ENCODE measurements at places on chromosomes 5 and 9.

DNA sequence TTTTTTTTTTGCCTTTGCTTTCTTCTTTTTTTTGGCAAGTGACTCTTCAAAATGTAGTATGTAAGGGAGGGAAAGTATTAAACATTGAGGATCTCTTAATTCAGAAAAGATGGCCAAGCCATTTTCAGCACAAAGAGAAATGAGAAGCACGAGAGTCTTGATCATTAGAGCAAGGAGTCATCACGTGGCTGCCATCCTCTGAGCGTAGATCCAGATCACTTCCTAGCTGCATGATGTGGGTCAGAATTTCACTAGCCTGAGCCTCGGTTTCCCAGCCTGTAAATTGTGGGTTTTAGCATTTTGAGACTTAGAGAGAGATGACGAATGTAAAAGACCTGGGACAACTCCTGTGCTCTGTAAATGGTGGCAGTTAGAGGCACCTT, 312.9 kb downstream of the ARHGEF28 start:
- no peak for DNase-seq

DNA sequence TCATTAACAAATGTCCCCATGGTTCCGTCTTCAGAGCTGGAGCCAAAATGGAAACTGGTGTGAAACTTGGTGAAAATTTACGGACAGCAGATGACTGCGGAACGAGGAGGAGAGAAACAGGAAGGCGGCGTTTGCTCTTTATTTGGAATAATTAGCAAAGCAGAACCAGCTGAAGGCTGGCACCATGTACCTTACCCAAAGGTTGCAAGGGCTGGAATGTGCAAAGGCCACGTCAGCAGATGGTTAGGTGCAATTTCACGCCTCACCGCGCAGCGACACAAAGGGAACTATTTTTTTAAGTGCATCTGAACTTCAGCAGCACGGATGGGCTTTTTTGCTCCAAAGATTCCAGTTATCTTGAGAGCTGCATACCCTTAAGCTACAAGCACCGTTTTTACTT, 127.4 kb downstream of the COL23A1 start:
- DNase-seq = no peak

GRCh38 chr9:94927762-94928670, 201.5 kb downstream of the AOPEP start:
- DNase-seq = no peak

DNA sequence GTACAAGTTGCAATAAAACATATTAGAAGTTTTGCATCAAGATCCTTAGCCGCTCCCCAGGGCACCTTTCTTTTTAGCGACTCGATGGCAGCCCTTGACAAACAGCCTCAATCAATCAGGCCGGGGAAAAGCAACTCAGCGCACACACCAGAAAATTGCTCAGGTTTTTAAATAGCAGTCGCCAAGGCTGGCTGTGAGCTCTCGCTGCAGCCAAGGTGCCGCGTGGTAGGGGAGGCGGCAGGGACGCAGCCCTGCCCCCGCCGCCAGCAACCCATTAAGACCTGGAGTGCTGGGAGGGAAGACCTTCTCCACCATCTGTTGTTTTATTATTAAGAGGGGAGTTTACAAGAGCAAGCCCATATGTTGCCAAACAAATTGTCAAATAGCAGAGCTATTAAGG, 22.6 kb downstream of the ASS1 start:
- DNase-seq = no peak

- no peak for DNase-seq
These were observed at the start of gene DMRTA1 for GRCh38 chr9:22446589-22446949. Gene DMRTA1, plus strand, starts transcription at chr9:22446824. Its CDS starts 242 bp downstream, at chr9:22447066.

GRCh38 chr9:134602547-134603362, 38.8 kb upstream of the COL5A1 start:
- DNase-seq = no peak

GRCh38 chr9:89189215-89189614, 10.6 kb upstream of the SHC3 start:
- no peak for DNase-seq

GRCh38 chr9:109101202-109101595, 18.5 kb downstream of the TMEM245 start:
- DNase-seq = no peak

GRCh38 chr5:149237662-149238061, 34.0 kb upstream of the AFAP1L1 start:
- no peak for DNase-seq

- no peak for DNase-seq
These were observed 99.3 kb upstream of the HCN1 start for GRCh38 chr5:45795458-45795857.

DNA sequence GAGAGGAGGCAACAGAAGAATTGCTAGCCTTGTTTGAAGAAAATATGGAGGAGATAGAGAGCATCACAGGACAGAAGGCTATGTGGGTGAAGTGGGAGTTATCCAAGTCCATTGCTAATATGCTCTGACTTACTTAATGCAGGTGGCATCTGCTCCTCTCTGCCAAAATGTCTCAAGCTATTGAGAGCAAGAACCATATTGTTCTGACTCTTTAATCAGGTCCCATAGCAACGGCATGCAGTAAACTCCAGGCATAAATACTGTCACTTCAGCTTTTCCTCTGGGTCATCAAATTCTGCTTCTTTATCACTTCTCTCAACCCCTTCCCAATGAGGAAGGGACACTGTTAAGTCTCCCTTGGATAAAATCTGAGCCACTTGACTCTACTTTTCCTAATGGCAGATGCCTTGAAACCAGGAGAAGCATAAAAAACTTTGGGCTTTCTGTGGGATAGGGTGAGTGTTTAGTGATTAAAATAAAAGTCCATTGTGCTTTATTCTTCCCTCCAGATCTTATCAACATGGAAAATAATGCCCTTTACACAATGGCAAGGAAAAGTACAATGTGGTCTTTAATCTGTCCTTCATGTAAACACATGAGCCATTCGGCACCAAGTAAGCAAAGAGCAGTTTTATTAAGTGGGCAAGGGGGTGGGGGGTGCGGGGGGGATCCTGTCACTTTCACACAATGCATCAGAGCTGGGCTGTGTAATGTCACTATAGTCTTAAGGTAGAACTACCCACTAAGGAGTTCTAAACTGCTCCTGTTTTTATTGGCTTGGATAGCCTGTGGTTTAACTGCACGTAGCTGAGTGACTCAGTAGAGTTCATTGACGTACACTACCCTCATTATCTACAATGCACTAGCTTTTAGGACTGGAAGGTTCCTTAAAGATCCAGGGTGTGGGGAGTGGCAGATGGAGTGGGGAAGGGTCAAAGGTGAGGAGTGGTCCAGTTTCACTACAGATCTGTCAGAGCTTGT, 71.0 kb upstream of the TARS1 start:
- no peak for DNase-seq

DNA sequence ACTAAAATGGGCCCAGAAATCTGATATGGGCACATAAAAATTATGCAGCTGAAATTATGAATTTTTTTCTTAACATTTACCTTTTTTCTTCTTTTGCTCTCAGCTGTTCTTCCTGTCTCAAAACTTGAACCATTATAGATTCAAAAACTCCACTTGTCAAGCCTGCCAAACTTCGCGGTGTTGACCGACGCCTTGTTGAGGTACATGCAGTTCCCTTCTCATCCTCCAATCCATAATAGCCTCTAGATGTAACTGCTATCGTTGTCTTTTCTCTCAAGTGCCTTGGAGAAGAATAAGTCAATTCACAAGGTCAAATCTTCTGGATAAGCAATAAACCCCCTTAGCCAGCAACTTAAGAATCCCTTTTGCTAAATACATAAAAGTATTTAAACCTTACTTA, 27.2 kb downstream of the RANBP6 start:
- no peak for DNase-seq

- no peak for DNase-seq
These were observed 28.0 kb downstream of the MARCHF3 start for GRCh38 chr5:127002390-127002789.

GRCh38 chr5:9977070-9977469, 272.6 kb downstream of the ATPSCKMT start:
- DNase-seq = no peak

DNA sequence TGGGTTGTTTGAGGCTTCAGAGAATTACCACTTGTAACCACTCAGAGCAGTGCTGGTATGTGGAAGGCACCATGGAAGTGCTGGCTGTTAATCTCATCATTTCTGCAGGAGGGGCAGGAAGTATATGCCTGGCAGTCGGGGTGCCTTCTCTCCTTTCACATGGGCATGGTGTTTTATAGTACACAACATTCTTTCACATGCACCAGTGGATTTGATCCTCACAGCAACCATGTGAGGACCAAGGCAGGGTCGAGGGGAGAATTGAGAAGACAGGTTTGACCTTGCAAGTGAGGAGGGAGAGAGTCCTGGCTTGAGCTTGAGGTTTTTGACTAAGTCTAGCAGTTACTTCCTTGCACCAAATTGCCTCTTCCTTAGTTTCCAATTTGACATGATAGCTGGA, 38.0 kb upstream of the TRPC7 start:
- no peak for DNase-seq

DNA sequence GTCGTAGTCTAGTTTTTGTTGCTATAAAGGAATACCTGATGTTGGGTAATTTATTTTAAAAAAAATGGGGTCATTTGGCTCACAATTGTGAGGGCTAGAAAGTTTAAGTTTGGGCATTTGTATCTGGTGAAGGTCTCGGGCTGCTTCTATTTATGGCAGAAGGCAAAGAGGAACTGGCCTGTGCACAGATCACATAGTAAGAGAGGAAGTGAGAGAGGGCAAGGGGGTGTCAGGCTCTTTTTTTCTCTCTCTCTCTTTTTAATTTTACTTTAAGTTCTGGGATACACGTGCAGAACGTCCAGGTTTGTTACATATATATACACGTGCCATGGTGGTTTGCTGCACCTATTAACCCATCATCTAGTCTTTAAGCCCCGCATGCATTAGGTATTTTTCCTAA, 453.3 kb downstream of the DIRAS2 start:
- DNase-seq = peak; percentile 13

Measured in GM19239 (cell line).